ENCODE measurements at places on chromosomes 2 and 18.

DNA sequence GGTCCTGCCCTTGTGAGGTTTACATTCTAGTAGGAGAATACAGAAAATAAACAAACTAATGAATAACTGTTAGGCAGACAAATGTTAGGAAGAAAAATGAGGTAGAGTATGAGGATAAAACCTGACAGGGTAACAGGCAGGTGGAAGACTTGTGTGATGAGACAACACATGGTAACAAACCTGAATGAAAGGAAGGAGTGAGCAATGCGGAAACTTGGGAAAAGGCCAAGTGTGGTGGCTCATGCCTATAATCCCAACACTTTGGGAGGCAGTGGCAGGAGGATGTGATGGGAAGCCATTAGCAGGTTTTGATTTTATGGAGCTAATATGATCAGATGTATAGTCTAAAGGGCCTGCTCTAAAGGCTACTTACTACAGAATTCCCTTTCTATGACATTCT lies 74.2 kb downstream of the INO80D start:
- no peak for DNase-seq

DNA sequence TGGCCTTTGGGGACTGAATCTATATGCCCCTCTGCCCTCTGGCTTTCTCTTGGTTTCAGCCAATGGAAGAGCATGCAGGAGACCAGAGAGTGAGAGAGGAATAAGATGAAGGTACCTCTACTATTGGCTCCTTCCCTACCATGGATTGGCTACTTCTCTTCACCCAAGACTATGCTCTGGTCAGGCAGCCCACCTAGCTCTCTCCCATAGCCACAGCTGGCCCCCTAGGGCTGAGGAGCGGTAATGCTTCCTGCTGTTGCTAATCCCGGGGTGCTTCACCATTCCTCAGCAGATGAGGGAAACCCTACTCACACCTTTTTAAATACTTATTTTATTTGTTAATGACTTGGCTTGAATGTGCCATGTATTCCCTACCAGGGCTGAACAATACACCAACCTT lies 142.4 kb downstream of the MREG start:
- no peak for DNase-seq

DNA sequence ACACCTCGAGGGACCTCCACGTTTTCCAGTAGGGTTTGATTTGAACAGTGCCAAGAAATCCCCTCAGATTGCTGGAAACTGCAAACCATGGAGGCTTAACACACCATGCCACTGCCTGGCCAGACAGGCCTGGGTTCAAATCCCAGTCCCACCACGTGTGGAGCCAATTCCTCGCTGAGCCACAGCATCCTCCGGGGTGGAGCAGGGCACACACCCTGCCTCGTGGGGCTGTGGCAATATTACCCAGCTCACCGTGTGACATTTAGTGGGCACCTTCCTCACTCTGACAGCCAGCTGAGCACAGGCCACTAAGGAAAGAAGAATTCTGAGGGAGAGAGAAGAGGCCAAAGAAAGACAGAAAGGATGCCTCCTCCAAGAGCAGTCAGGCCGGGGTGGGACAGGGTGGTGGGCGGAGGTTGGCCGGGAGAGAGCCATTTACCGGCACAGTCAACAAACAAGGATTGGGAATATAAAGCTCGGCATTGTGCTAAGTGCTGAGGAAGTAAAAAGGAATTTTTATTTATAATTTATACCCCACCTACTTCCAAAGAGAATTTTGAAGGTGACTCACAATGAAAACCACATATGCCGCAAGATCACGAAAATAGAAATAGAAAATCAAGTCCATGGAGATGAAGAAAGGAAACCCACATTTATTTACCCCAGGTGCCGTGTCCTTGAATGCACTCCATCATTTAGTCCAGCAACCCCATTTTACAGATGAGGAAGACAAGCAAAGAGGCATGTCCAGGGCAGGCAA lies 111.5 kb downstream of the MCFD2 start:
- no peak for DNase-seq

- DNase-seq, result no peak
These were observed 18.0 kb downstream of the NMUR1 start for GRCh38 chr2:231512222-231512621.

DNA sequence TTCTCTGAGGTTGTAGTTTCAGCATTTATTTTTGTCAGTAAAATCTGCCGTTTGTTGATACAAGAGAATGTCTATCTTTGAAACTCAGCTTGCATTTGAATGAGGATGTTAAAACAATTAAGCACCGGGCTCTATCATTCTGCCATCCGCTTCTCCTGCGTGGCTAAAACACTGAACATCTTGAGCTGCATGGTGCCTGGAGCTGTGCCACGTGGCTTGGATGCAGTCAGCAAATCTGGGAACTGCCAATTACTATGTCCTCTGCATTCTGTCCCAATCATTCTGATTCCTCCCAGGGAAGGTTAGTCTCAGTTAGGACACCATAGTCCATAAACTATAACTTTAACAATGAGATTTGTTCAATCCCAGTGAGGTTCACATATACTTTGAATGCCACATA lies 598.4 kb downstream of the FBXO15 start:
- DNase-seq, result no peak

DNA sequence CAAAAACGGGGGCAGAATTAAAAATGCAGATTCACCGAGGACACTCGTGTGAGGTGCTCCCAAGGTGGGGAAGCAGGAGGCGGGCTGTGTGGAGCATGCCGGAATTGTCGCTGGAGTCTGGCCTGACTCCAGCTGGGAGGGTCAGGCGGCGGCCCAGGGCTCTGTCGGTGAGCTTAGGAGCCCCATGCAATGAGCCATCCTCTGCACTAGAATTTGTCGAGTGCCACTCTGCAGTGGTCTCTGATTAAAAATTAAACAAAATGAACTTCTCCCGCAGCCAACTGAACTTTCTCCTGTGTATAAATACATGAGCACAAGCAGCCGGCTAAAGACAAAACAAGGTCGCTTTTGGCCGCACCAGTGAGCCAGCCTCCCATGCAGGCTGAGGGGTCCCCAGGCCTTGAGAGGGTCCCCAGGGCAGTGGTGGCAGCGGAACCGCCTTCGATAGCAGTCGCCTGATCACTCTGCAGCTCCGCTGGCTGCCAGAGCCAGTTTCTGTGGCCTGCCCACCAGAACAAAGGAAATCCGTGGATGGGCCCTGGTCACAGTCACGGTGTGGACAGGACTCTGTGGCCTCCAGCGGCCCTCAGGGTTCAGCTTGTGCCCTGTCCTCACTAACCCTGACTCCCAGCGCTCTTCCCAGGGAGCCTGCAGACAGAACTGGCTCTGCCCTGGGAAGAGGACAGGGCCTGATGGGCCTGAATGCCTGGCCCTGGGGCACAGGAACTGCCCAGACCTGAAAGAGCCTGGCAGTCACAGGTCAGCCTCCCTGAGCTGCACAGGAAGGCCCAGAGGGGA lies 201.3 kb downstream of the EIPR1 start:
- no peak for DNase-seq

GRCh38 chr2:201441409-201441808 lies 9.8 kb downstream of the TRAK2 start:
- no peak for DNase-seq

DNA sequence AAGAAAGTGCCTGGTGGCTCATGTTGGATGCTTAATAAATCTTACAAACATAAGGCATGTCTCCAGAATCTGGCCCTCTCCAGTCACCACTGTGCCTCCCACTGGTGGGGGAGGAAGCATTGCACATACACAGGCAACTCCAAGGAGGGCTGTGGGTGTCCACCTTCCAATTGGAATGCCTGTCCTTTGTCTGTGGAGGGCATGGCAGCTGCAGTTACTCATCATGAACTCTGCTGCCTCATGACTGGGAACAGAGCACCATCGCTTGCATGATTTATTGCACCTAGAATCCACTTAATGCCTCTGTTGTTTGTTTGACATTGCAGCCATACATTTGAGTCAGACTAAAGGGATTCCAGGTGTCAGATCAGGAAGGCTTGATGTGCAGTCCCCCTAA lies 278.9 kb downstream of the PRKCE start:
- no peak for DNase-seq

GRCh38 chr2:215397632-215398341 lies 38.1 kb downstream of the FN1 start:
- DNase-seq, result no peak

- no peak for DNase-seq
These were observed 68.4 kb downstream of the TANK start for GRCh38 chr2:161228511-161229240.

GRCh38 chr2:212712991-212713390 lies 174.4 kb upstream of the ERBB4 start:
- DNase-seq, result no peak

- no peak for DNase-seq
These were observed 76.8 kb downstream of the LYPD1 start for GRCh38 chr2:132593171-132593570.

- DNase-seq, result no peak
These were observed 5.6 kb downstream of the QPCT start for GRCh38 chr2:37350034-37350433.

DNA sequence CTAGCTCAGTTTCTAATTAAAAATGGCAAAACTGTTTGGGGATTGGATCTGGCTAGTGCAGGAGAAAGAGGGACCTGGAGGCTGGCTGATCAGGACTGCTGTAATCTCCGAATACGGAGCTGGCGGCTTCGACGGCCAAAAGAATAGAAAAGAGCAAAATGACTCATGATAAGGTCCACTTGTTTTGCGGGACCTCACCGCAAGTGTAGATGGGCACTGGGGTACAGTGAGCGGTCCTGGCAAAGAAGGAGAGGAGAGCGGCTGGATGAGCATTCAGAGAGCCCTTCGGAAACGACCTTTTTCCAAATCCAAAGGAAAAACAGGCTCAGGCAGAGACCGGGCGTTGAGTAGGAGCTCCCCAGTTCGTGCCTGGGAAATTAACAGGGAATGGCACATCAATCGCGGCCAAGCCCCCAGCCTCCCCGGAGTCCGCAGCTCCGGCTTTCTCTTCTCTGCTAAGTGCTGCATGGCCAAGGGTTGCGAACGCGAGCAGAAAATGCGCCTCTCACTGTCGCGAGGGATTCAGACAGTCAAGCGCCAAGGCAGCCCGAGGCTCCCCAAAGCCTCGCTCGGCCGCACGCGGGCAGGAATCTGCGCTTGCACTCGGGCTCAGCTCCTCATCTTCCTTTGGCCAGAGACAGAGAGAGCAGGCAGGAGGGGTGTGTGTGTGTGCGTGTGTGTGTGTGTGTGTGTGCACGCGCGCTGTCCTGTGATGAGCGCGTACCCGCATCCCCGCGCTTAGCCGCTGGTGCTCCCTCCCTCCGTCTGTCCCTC lies 1.8 kb downstream of the DCC start:
- DNase-seq, result no peak

Data from stimulated activated CD8-positive, alpha-beta memory T cell treated with anti-CD3 and anti-CD28 coated beads, Interleukin-7, amount 100 ng/mL, for 24 hours (primary cell).